GM23338 (cell line): ENCODE measurements at places on chromosomes 1 and 21.

DNA sequence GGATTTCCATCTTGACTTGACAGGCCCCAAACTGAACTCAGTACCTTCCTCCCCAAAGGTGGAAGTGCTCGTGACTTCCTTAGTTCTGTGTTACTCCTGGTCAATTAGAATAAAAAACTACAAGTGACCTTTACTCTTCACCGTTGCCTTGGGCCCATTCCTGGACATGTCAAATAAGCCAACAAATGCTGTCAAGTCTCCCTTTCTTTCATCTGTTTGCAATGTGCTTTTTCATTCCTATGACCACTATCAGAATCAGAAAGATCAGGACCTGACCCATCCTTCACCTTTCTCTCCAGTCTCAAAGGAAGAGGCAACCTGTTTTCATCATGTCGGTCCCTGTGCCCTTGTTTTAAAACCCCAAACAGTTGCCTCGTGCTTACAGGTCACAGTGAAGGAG is 4.9 kb upstream of the KCNJ10 start:
- peaks cover 7% of the 10 kb centered on the region for H3K4me1 ChIP-seq
- H3K27ac ChIP-seq: no peak overlapping the region
- no peak for DNase-seq

DNA sequence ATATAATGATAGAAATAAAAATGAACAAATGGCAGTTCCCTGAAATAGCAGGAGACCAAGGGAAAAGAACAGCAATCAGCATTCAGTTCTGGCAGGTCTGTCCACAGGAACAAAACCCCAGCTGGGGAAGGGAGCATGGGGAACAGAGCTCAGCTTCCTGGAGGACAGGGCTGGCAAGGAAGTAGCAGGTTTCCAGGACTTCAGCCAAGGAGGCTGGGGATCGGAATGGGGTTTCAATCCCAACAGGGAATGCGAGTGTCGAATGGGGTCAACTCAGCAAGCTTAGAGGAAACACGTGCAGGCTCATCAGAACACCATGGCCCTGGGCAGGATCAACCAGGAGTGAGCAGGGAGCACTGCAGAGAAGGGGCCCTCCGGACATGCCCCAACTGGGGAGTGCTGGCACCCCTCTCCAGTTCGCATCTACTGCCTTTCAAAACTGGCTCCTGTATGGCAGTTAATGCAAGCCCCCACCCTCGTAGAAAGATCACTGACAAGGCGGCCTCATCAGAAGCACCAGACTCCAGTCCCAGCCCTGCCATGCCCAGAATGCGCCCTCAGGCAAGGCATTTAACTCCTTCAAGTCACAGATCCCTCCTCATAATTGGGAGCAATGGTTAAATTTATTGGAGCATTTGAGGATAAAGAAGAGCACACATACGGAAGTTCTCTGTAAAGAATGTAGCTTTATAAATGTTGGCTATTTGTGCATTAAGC is 72.4 kb downstream of the SEC16B start:
- no peak overlapping the region for H3K27ac ChIP-seq
- H3K4me3 ChIP-seq: no peak overlapping the region
- H3K36me3 ChIP-seq: no peaks in the 10 kb centered on the region
- no peaks in the 10 kb centered on the region for H3K27me3 ChIP-seq

DNA sequence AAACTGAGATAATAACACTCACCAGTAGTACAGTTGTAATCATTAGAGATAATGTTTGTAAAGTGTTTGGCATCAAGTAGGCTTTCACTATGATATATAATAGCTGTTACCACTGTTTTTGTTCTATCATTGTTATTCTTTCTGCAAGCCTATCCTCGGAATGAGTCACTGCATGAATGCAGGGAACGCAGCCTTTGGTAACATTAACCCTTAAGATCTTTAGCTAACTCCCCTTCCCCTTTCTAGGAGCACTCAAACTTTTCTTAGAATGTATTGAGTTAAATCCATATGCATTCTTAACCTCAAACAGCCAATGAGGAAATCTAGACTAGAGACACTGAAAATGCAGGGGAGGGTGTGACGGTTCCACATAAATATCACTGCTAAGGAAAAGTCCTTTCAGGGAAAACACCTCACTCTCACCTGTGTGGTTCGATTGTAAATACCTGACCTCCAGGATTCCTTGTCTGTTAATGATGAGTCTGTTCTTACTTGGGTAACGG is 467.3 kb downstream of the SETD4 start:
- H3K4me3 ChIP-seq: no peak overlapping the region
- DNase-seq: peak; percentile 55
- H3K4me1 ChIP-seq: peaks cover 22% of the 10 kb centered on the region
- no peaks in the 10 kb centered on the region for H3K27me3 ChIP-seq
- no peaks in the 10 kb centered on the region for H3K36me3 ChIP-seq
- no peak overlapping the region for H3K27ac ChIP-seq

- peaks cover 7% of the 10 kb centered on the region; the same call in 1 of the 2 replicates for H3K4me1 ChIP-seq
- no peak for DNase-seq
- H3K27ac ChIP-seq: no peak overlapping the region
- no peak overlapping the region for H3K4me3 ChIP-seq
- no peaks in the 10 kb centered on the region for H3K27me3 ChIP-seq
Measured at GRCh38 chr1:224789311-224789710, 140.2 kb upstream of the DNAH14 start.

DNA sequence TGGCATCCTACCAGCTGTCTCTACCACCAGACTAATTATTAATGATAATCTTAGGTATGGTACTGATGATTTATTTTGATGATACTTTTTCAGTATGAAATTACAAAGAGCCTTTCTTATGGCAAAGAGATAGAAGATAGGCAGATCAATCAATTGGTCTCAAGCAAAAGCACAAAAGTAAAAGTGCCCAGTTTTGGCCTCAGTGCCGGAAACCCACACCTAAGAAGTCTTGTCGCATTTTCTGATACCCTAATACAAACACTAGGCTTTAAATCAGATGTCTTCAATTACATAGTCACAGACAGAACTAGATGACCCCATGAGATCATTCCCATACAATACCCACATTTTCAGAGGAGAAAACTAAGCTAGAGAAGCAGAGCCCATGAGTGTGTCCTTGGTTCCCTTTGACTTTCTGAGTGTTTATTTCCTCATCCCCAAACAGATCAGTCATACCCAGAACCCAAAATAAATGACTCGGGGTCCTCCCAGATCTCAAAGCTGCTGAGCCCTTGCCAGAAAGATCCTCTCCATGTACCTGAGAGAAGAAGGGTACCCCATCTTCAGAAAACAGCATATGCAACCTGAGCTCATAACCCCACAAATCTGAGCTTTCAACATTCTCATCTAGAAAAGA is 7.7 kb downstream of the ITPKB start:
- H3K27me3 ChIP-seq: peaks cover 31% of the 10 kb centered on the region
- no peak for DNase-seq
- no peaks in the 10 kb centered on the region for H3K36me3 ChIP-seq
- no peak overlapping the region for H3K27ac ChIP-seq
- peaks cover 41% of the 10 kb centered on the region for H3K4me1 ChIP-seq
